Osteocyte (in vitro differentiated cells): ENCODE measurements at places on chromosomes 6 and 20.

GRCh38 chr6:134870677-134871498, 79.0 kb downstream of the ALDH8A1 start:
- no peak for DNase-seq

DNA sequence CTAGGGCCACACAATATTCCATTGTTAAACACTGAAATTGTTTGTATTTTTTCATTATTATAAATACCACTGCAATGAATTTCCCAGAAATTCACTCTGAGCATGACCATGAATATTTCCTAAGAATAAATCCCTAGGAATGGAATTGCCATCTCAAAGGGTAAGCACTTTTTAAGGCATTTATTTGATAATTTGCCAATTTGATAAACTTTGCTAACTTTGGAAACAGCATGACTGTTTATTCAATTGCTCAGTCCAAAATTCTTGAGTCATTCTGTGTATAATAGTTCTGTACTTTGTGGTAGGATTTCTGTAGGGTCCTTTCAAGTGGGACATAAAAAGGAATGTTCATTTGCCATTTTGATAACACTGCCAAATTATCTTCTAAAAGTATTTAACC, 44.2 kb upstream of the TOX2 start:
- no peak for DNase-seq

DNA sequence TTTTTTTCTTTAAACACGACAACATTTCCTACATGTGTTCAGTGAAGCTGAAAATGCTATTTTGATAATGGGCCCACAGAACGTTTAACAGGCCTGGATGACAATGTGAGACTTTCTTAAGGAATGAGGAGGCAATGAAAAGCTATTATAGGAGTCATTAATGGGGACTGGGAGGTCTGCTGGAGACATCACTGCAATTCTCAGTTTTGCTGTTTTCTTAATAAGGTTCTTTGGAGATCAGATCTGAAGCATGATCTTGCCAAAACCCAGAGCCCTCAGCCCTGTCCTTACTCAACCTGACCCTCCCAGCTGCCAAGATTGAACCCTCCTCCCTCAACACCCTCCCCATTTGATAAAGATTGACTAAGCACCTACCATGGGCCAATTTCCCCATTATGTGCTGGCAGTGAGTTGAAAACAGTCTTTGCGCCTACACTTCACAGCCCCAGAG, 353.1 kb downstream of the MAFB start:
- DNase-seq, result no peak

DNA sequence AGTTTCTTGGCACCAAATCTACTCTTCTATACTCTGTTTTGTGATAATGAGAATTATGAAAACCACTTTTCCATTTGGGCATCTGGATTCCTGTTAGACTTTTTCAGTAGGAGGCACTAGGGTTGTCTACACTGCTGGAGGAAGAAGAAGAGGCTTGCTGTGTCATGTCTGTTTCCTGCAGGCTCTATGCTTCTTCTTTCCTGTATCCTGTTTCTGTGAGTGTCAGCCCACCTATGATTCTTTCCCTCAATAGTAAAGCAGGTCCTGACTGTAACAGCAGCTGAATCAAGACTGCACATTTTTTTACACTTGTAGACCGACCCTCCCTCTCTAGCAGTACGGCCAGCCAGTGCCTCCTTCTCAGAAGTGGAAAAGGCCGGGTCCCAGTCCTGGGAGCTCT, 603.9 kb downstream of the HDGFL1 start:
- DNase-seq, result no peak

DNA sequence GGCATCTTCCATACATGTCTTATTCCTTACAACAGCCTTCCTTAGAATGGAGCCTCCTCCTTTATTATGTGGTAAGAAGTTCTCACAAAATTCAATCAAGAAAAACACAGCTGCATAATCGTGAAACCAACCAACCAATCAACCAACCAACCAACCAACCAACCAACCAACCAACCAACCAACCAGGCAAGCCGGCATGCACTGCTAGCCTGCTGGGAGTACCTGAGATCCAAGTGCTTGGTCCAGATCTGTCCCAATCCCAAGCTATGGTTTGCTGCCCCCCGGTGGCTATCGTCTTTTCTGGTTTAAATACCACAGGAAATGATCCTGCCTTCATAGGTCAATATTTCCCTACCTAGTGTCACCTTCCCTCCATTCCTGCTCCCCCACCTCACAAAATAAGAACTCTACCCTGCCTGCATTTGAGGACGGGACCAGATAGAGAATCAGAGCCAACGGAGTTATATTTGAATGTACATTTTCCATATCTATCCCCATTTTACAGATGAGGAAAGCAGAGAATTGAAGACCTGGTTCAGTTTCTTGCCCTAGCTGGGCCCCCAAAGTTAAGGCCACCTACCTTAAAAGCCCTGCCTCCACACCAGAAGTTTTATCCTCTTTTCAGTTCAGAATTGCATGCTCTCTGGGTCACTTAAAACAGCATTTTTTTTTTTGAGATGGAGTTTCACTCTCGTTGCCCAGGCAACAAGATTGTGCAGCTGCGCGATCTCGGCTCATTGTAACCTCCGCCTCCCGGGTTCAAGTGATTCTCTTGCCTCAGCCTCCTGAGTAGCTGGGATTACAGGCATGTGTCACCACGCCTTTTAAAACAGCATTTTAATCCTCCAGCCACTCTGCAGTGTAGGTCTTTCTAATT, 27.1 kb downstream of the RAB44 start:
- no peak for DNase-seq

DNA sequence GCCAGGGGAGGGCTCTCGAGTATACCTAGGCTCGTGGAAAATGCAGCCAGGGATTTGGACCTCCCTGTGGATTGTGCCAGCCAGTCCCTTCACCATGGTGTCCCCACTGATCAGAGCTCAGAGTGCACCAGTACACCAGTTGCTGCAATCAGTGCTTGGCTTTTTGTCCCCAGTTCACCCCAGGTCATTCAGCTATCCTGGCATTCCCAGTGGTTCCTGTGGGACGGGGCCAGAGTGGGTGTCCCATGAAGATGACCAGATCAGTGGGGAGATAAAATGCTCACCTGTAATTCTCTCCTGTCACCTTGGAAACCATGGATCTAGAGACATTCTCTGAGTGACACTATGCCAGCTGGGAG, 23.8 kb downstream of the MAS1 start:
- DNase-seq, result no peak

- no peak for DNase-seq
These were observed 334.9 kb upstream of the JARID2 start for GRCh38 chr6:14910692-14911547.

DNA sequence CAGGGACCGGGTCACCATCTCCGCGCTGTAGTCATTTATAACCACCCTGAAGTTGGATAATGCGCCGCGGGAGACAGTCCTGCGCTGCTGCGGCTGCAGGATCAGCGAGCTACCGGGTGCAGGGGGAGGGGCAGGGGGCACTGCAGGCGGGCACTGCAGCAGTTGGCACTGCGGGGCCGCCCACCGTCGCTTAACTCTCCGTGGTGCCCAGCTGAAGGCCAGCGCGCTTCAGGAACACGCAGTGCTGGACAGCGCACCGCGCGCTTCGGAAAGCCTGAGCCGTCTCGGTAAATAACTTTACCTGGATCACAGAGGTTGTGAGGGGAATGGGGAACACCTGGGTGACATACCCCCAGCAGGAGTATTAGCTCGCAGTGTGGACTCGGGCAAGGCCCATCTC, 12.4 kb upstream of the LRFN2 start:
- no peak for DNase-seq

- DNase-seq, result no peak
These were observed 9.7 kb upstream of the IBTK start for GRCh38 chr6:82257088-82257774.

GRCh38 chr20:62500237-62500864, 24.6 kb upstream of the GATA5 start:
- no peak for DNase-seq

- DNase-seq, result no peak
These were observed 156.4 kb downstream of the MBOAT1 start for GRCh38 chr6:20055916-20056315.

DNA sequence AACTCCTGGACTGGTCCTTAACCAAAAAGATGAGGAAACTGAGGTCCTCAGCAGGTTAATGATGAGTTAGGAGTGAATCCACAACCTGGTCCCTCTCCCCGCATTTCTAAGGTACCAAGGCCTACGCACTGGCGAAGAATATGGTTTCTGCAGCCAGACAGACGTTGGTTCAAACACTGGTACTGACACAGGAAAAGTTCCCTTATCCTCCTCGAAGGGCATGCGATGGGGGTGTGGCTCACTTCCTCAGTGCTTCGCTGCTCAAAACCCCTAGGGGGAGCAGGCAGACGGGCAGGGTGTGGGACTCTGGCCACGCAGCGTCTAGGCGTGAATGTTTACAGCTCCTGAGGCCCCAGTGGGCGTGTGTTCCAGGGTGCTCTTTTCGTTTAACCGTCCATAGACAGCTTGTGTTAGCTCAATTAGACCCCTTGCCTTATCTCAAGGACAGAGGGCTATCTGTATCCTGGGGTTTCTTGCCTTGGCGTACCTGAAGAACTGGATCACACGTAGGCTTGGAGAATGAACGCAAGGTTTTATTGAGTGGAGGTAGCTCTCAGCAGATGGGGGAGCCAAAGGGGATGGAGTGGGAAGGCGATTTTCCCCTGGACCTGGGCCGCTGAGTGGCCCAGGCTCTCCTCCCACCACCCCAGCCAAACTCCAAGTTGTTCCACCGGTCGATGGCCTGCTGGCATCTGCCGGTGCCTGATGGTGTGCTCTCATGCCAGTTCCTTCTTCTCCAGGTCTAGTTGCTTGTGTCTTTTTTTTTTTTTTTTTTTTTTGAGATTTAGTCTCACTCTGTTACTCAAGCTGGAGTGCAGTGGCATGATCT, 31.8 kb upstream of the PTPN1 start:
- peak; percentile 85 for DNase-seq

DNA sequence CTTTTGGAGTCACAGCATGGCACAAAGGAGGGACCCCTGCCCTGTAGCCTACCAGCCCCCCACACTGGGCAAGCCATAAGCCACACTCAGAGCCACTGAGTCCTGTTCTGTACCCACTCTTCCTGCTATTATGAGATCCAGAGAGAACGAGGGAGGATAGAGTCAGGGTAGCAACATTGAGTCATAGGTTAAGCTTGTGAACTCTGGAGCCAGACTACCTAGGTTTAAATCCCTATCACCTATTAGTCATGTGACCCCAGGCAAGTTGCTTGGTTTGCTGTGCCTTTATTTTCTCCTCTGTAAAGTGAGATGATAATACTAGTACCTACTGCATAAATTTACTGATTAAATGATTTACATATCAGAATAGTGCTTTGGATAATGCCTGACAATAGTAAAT, 540 bp downstream of the CNBD2 start:
- no peak for DNase-seq

DNA sequence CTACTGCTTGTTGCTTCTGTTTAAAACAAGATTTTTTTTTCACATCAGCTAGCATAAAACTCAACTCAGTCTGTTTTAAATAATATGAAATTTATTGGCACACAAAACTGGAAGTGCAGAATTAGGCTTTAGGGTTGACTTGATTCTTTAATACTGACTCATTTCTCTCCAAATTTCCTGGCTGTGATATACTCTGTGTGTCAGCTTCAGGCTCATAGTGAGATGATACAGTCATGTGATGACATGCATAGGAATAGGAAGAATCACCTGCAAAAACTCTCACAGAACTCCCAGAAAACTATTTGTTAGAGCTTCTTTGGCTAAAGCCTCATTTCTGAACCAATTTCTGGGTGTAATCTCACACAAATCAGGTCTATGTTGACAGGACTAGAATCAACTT, 1068.0 kb upstream of the EPHA7 start:
- DNase-seq, result no peak
